ENCODE measurements at places on chromosomes 13 and 19.

- DNase-seq = peak; percentile 57
Measured at GRCh38 chr19:3809881-3810707, 23.9 kb upstream of the MATK start.

DNA sequence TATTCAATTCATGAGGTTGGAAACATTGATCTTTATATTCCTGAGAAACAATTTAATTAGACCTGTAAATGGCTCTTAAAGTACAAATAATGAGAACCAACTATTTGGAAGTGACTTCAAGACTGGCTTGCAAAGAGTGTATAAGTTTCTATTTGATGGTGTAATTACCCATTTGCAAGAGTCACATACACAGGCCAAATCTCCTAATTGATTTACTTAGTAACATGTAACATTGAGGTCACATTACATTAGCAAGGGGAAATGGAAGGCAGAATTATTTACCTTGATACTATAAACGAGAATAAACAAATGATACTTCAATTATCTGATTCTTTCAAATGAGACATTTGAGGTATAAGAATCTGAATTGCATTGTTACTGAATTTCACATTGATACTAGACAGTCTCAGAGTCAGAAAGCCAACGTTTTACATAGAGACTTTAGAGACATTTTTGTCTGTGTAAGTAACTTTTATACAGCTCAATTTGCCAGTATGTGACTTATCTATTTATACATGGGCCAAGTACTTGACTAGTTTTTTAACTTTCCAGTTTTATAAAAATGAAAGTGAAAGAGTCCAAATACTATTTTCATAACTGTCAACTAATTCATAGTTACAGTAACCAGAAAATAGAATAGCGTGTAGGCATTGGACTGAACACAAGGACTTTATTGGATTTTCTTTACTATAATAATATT, 95.6 kb upstream of the RFC3 start:
- DNase-seq = no peak

- no peak for DNase-seq
Measured at GRCh38 chr13:29706923-29707322, 111.4 kb upstream of the SLC7A1 start.

GRCh38 chr13:33322543-33322809, 36.9 kb upstream of the STARD13 start:
- no peak for DNase-seq

GRCh38 chr19:28603453-28603852, 609.5 kb downstream of the UQCRFS1 start:
- peak; percentile 18 for DNase-seq

- DNase-seq = no peak
Measured at GRCh38 chr19:38502410-38503076, 69.1 kb downstream of the RYR1 start.

GRCh38 chr13:82439159-82439904, 1442.9 kb downstream of the SLITRK1 start:
- DNase-seq = no peak

GRCh38 chr13:98509271-98510155, 67.4 kb downstream of the STK24 start:
- peak; percentile 67 for DNase-seq

- no peak for DNase-seq
Measured at GRCh38 chr13:84651288-84651687, 769.0 kb upstream of the SLITRK1 start.

All from NAMALWA (cell line).